DND-41 (cell line): ENCODE measurements at places on chromosomes 7 and 10.
A peak's percentile ranks its signal among the peaks of the same experiment; 100 is the strongest.

GRCh38 chr10:86653379-86653778 lies 968 bp upstream of the OPN4 start:
- H3K4me1 ChIP-seq = no peaks in the 10 kb centered on the region
- H3K27me3 ChIP-seq = peaks cover 7% of the 10 kb centered on the region
- no peaks in the 10 kb centered on the region for H3K36me3 ChIP-seq
- H3K27ac ChIP-seq = no peak overlapping the region
- DNase-seq = no peak

DNA sequence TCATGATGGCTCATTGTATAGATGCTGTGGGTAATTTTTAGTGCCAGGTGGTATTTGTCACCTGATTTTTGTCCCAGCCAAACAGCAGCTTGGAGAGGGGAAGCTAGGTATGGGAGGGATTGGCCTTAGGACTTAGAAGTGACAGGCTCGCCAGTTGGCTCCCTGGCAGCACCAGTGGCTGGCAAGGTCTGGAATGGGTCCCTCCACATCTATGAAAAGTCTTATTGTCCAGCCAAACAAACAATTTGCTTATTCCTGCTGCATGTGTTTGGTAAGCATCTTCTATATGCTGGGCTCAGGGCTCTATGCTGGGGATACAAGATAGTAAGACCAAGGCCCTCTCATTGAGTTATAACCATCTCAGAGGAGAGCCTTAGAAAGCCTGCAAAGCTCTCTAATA lies 42.5 kb downstream of the SORCS3 start:
- no peaks in the 10 kb centered on the region for H3K36me3 ChIP-seq
- H3K4me1 ChIP-seq = no peaks in the 10 kb centered on the region
- no peak for DNase-seq
- no peaks in the 10 kb centered on the region for H3K27me3 ChIP-seq

GRCh38 chr10:103077491-103078308 lies 115.4 kb downstream of the NT5C2 start:
- H3K4me3 ChIP-seq = no peak overlapping the region
- no peak for DNase-seq
- no peaks in the 10 kb centered on the region for H3K27me3 ChIP-seq
- H3K4me1 ChIP-seq = no peaks in the 10 kb centered on the region

DNA sequence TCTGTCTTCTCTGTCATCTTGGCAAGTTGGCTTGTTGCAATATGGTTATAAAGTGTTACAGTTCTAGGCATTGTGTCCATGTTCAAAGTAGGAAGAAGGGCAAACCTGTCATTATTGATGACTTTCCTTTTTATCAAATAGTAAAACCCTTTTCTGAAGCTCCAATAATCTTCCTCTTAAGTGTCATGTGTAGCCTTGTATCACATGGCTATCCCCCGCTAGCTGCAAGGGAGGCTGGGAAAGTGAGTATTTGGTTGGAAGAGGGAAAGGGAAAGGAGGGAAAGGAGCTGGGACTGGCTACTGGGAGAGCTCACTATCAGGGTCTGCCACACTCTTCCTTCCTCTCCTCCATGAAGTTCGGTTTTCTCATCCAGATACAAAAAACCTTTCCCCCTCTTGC lies 45.2 kb upstream of the FAM180A start:
- no peak overlapping the region for H3K4me3 ChIP-seq
- H3K36me3 ChIP-seq = no peaks in the 10 kb centered on the region
- no peak overlapping the region for H3K27ac ChIP-seq
- H3K27me3 ChIP-seq = no peaks in the 10 kb centered on the region
- no peak for DNase-seq
- no peaks in the 10 kb centered on the region for H3K4me1 ChIP-seq

GRCh38 chr7:91288208-91288824 lies 24.1 kb downstream of the FZD1 start:
- H3K27ac ChIP-seq = no peak overlapping the region
- H3K4me1 ChIP-seq = no peaks in the 10 kb centered on the region
- H3K4me3 ChIP-seq = no peak overlapping the region
- peak; percentile 30 for DNase-seq

DNA sequence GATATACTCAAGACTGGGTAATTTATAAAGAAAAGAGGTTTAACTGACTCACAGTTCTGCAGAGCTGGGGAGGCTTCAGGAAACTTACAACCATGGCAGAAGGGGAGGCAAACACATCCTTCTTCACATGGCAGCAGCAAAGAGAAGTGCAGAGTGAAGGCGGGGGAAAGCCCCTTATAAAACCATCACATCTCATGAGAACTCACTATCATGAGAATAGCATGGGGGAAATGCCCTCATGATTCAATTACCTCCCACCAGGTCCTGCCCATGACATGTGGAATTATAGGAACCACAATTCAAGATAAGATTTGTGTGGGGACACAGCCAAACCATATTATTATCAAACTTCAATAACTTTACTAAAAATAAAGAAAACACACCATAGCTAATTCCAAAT lies 30.4 kb upstream of the JAZF1 start:
- DNase-seq = no peak
- H3K27ac ChIP-seq = no peak overlapping the region
- H3K27me3 ChIP-seq = peaks cover 4% of the 10 kb centered on the region
- H3K4me3 ChIP-seq = no peak overlapping the region
- H3K36me3 ChIP-seq = no peaks in the 10 kb centered on the region

GRCh38 chr10:73871295-73872189 lies 2.8 kb downstream of the CAMK2G start:
- peaks cover 50% of the 10 kb centered on the region for H3K4me1 ChIP-seq
- H3K27ac ChIP-seq = no peak overlapping the region
- peaks cover 6% of the 10 kb centered on the region for H3K27me3 ChIP-seq
- DNase-seq = no peak
- no peak overlapping the region for H3K4me3 ChIP-seq
- peaks cover 49% of the 10 kb centered on the region for H3K36me3 ChIP-seq

GRCh38 chr7:149872419-149873073 lies 1.2 kb upstream of the ATP6V0E2 start:
- H3K4me3 ChIP-seq = peak overlapping the region; percentile 79
- H3K36me3 ChIP-seq = peaks cover 29% of the 10 kb centered on the region
- no peak for DNase-seq
- peaks cover 77% of the 10 kb centered on the region for H3K4me1 ChIP-seq

GRCh38 chr10:52383088-52383487 lies 69.0 kb downstream of the DKK1 start:
- no peak overlapping the region for H3K27ac ChIP-seq
- H3K27me3 ChIP-seq = no peaks in the 10 kb centered on the region
- DNase-seq = no peak
- H3K4me3 ChIP-seq = no peak overlapping the region

- no peaks in the 10 kb centered on the region for H3K4me1 ChIP-seq
- H3K27ac ChIP-seq = no peak overlapping the region
- no peak for DNase-seq
- no peaks in the 10 kb centered on the region for H3K27me3 ChIP-seq
Observed at GRCh38 chr10:33473688-33474087, 139.2 kb upstream of the NRP1 start.

- H3K27ac ChIP-seq = no peak overlapping the region
- H3K27me3 ChIP-seq = no peaks in the 10 kb centered on the region
- no peak overlapping the region for H3K4me3 ChIP-seq
- H3K36me3 ChIP-seq = no peaks in the 10 kb centered on the region
- no peak for DNase-seq
Observed at GRCh38 chr10:36202881-36203280, 560.8 kb upstream of the FZD8 start.

DNA sequence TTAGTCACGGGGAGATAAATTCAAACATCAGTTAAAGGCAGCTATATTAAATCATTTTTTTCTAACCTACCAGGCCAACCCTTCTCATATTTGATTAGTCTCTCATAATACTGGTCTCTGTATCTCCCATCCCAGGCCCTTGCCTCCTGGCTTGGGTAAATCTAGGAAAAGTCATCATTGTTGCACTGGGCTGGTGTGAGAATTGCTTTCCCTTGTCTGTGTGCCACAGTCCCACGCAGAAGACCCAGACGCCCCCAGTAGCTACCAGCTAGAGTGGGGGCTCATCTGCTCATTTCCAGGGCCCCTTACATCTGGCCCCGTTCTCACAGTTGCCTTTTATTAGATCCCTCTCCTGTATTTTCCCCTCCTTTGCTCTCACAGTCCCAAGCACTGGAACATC lies 67.6 kb upstream of the VIPR2 start:
- H3K27ac ChIP-seq = no peak overlapping the region
- peaks cover 30% of the 10 kb centered on the region for H3K4me1 ChIP-seq
- no peaks in the 10 kb centered on the region for H3K27me3 ChIP-seq
- no peak overlapping the region for H3K4me3 ChIP-seq
- no peak for DNase-seq
- no peaks in the 10 kb centered on the region for H3K36me3 ChIP-seq

DNA sequence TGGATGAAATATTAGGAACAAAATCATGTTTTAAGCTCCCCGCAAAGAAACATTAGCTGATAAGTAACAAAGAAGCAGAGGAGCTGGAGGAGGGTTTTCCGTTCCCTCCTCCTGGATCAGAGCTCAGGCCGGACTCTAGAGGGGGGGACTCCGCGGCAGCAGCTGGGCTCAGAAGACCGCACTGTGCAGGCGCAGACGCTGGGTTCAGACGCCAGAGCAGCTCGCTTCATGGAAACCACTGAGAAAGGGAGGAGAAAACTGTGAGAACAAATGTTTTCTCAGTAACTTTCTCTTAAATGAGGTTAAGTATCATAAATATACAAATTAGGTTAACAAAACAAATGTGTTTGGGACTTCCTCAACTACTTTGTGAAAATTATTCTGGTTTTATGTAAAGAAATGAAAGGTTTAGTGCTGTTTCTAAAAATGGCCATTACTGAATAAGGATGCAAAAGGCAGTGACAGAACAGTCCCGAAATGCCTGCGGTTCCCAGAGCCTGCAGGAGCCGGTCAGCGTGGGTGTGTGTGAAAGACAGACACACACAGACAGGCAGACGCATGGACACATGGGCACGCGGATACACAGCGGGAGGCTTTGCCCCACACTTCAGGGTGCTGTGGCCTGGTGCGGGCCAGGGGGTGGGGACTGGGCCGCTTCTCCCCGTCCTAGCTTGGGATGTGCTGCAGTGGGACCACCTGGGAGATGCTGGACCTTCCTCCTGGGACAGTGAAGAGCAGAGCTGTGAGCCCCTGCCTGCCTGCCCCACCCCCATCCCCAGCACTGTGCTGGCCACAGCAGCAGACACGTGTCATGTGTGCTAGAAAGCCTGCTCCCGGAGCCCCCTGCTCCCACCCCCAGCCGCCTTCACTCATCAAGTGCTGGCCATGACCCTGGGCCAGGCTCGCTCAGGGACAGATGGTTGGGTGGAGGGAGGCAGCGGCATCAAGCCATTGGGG lies 20.3 kb upstream of the ADGRA1 start:
- H3K27me3 ChIP-seq = no peaks in the 10 kb centered on the region
- no peak for DNase-seq
- no peak overlapping the region for H3K4me3 ChIP-seq
- no peak overlapping the region for H3K27ac ChIP-seq

DNA sequence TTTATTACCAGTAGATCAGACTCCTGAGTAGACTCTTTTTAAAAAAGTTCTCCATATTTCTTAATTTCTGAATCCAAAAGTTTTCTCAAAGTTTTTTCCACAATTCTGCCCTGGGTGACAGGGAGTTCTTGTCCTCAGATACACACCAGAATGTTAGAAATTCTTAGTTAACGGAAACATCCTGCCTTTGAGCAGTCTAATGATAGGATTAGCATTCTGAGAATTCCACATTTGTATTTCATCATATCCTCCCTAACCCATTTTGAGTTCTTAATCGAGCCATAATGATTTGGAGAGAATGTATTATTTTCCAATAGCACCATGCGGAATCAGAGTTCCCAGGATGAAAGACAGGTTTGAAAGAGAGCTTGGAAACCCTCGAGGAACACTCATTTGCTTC lies 28.9 kb upstream of the MRPS33 start:
- H3K27ac ChIP-seq = no peak overlapping the region
- H3K36me3 ChIP-seq = no peaks in the 10 kb centered on the region
- no peak for DNase-seq

DNA sequence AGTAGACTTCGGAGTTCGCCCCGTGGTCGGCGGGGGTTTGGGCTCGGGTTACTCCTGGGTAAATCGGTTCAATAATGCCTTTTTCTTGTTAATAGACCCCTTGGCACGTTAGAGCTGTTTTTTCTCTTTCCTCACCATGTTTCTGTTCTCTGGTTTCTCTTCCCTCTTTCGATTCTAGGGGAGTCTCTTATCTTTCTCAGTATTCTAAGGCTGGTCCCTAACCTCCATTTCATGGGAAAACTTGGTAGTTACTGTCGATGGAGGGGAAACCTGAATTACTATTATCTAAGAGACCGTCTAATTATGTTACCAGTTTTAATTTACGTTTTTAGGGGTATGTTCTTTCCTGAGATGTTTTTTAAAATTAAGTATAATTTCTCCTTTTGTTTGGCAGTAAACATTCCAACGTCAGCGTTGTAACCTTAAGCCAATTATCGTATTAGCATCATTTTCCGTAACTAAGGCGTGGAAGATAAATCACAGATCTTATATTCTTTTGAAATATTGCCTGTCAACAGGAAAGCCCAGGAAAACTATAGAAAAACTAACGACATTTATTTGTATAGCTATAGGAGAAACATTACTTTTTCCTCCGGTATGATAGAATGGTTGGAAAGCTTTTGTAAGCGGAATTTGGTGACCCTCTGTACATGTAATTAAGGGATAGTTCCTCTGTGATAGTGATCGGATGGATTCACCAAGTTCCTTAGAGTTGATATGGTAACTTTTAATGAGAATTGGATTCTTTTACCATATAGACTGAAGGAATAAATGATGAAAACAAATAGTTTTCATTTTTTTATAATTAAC lies 847 bp downstream of the BTAF1 start:
- peaks cover 54% of the 10 kb centered on the region for H3K4me1 ChIP-seq
- peaks cover 23% of the 10 kb centered on the region for H3K36me3 ChIP-seq
- DNase-seq = no peak
- H3K4me3 ChIP-seq = peak overlapping the region; percentile 99
- H3K27me3 ChIP-seq = no peaks in the 10 kb centered on the region

DNA sequence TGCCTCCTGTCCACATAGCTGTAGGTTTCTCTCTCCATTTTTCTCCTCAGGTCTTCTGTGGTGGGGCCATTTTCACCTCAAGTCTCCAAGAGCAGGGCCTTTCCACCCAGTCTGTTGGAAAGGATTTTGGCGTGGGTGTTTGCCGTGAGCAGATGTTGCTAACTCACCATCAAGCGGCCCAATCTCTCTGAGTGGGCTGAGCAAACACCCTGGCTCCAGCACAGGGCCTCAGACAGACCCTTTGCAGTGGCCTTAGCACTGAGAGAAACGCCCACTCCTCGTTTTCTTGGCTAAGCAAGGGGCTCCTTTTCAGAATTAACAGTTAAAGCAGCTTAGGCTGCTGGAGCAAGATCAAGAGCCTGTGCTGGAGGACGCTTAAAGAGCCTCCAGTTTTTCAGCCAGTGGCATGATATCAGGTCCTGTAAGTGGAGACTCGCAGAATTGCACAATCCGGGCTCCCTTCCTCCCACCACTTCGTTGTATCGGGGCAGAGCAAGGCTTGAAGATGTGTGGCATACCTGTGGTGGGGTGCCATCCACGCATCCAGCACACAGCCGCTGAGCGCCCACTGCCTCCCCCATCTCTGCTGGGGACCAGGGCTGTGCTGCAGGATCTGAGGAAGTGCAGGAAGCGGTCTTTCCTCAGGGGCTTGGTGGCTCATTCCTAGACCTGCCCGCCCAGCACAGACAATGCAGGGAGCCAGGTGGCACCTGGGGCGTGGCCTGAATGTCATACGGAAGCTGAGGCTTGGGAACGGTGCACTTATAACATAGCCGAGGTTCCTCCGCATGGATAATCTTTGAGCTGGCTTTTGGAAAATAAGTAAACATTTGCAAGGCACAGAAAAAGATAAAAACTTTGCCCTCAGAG lies 142.7 kb downstream of the ADARB2 start:
- DNase-seq = no peak
- H3K27ac ChIP-seq = no peak overlapping the region
- H3K4me1 ChIP-seq = no peaks in the 10 kb centered on the region
- H3K36me3 ChIP-seq = no peaks in the 10 kb centered on the region
- H3K4me3 ChIP-seq = no peak overlapping the region
- H3K27me3 ChIP-seq = no peaks in the 10 kb centered on the region
